Activated T-cell treated with anti-CD3 and anti-CD28 coated beads, Interleukin-2, amount 50 U/mL, for 24 hours (primary cell): ENCODE measurements at places on chromosomes 13 and 19.
A peak's percentile ranks its signal among the peaks of the same experiment; 100 is the strongest.

DNA sequence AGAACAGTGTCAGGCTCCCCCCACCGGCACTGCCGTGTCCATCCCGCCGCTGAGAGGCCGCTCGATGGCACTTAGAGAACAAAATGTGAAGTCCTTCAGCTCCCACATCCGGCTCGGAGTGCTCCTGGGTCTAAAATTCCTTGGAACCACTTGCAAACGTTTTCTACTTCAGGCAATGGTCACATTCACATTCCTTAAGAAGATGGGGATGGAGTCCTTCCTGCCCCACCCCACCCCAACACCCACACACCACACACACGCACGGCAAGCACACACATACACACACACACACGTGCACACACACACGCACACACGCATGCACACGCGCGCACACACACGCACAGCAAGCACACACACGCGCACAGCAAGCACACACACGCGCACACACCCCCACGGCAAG is 83.4 kb downstream of the SOX1 start:
- DNase-seq = no peak
- no peak overlapping the region for H3K4me3 ChIP-seq
- no peaks in the 10 kb centered on the region for H3K4me1 ChIP-seq
- H3K27me3 ChIP-seq = peaks cover 17% of the 10 kb centered on the region
- no peak overlapping the region for H3K27ac ChIP-seq

DNA sequence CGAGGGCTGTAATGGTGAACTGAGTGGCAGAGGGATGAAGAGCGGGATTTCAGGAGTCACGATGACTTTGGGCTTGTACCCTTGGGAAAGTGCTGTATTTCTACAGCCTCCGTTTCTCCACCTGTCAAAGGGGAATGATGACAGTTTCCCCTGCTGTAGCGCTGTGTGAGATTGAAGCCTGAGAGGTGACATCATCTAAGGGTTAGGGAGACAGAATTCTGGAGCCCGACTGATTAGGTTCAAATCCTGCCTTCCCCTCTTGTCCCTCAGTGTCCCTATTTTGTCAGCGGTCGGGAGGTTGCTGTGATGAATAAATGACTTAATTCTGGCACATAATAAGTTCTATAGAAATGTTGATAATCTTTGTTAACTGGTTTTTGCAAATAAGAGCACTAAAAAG is 693 bp downstream of the MRPL4 start:
- H3K4me1 ChIP-seq = peaks cover 32% of the 10 kb centered on the region
- H3K27me3 ChIP-seq = no peaks in the 10 kb centered on the region
- peak overlapping the region; percentile 99 for H3K27ac ChIP-seq
- DNase-seq = no peak
- peaks cover 59% of the 10 kb centered on the region for H3K36me3 ChIP-seq
- peak overlapping the region; percentile 96 for H3K4me3 ChIP-seq

DNA sequence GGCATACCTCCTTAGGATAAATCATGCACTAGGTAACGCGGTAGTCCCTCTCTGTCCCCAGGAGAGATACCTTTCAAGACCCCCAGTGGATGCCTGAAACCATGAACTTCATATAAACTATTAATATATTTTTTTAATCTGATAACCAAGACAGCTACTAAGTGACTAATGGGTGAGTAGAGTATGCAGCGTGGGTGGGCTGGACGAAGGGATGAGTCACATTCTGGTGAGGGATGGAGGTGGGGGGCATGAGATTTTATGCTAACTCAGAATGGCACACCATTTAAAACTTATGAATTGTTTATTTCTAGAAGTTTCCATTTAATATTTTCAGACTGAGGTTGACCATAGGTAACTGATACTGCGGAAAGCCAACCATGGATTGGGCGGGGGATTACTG is 46.2 kb downstream of the CDK8 start:
- no peak overlapping the region for H3K4me3 ChIP-seq
- H3K36me3 ChIP-seq = peaks cover 12% of the 10 kb centered on the region
- no peak overlapping the region for H3K27ac ChIP-seq
- no peaks in the 10 kb centered on the region for H3K27me3 ChIP-seq
- no peak for DNase-seq
- peaks cover 62% of the 10 kb centered on the region for H3K4me1 ChIP-seq

DNA sequence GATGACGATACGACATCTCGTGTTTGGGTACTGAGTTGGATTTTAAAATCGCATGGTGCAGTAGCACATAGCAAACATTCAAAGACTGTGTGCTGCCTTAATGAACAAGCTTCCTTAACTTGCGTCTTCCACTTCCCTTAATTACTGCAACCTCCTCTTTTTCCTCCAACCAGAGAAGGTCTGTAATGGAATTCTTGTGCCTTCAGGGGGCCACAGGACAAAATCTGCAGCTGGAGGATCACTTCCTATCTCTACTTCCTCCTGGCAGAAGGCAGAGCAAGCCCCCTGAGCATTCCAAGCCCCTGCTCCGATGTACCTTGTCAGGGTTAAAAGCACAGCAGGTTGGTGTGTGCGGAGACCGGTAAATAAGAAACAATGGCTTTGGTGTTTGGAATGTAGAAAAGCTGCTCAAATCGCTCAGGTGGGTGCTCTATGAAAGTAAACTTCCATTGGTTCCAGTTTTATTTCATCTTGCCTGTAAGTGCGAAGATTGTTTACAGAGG is 151.3 kb upstream of the UQCRFS1 start:
- no peak overlapping the region for H3K27ac ChIP-seq
- H3K4me1 ChIP-seq = no peaks in the 10 kb centered on the region
- H3K36me3 ChIP-seq = no peaks in the 10 kb centered on the region
- H3K4me3 ChIP-seq = no peak overlapping the region
- peaks cover 22% of the 10 kb centered on the region for H3K27me3 ChIP-seq

DNA sequence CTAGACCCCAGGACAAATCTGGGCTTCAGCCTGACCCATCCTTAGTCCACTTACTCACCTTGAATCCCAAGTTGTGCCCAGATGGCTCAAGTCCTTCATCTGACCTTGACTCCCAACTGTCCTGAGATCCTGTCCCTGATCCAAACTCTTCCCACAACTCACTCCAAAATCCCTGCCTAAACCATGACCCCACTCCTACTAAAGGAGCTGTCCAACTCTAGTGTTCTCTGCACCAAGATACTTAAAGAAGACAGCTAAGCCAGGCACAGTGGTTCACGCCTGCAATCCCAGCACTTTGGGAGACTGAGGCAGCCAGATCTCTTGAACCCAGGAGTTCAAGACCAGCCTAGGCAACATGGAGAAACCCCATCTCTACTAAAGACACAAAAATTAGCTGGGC is 8.5 kb downstream of the POU2F2 start:
- H3K36me3 ChIP-seq = peaks cover 55% of the 10 kb centered on the region
- H3K27ac ChIP-seq = peak overlapping the region; percentile 99
- H3K4me3 ChIP-seq = peak overlapping the region; percentile 85
- DNase-seq = no peak
- peaks cover 79% of the 10 kb centered on the region for H3K4me1 ChIP-seq

- H3K27me3 ChIP-seq = peaks cover 3% of the 10 kb centered on the region
- no peak overlapping the region for H3K4me3 ChIP-seq
- H3K36me3 ChIP-seq = no peaks in the 10 kb centered on the region
- H3K27ac ChIP-seq = no peak overlapping the region
- peak; percentile 36 for DNase-seq
Observed at GRCh38 chr19:55526216-55527196, 10.4 kb downstream of the SBK2 start.

DNA sequence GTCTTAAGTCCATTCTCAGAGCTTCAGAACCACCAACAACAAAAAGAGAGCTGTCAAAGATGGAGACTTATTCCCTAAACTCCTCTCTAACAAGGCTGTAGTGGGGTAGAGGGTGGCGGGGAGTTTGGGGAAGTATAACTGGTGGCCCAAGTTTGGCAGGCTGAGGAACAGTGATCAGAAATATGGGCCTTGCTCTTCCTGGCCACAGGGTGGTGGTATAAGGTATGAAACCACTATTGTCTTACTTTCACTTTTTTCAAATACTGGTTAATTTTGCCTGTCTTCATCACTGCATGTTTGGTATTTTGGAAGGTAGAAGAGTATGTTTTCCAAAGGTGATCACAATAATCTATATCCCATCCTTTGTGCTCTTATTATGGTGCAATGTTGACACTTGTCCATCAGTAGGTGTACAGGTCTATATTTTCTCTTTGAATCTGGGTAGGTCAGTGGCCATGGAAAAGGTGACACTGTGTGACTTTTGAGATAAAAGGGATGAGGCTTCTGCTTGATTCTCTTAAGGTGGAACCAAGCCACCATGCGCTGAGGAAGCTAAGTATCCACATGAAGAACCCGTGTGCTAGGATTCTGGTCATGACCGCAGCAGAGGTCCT is 23.2 kb upstream of the GPC5 start:
- no peak for DNase-seq
- no peaks in the 10 kb centered on the region for H3K36me3 ChIP-seq
- no peak overlapping the region for H3K27ac ChIP-seq

DNA sequence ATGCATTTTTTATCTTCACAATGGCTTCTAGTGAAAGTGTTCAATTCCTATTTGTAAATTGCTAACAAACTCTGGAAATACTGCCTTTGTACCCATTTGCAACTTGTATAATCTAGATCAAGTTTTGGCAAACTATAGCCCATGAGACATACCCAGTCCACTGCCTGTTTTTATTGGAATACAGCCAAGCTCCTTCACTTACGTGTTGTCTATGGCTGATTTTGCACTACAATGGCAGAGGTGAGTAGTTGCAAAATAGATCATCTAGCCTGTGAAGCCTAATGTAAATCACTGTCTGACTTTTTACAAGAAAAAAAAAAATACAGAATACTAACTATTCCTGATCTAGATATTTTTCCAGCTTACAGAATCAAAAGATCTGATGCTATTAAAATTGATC is 37.1 kb downstream of the DZIP1 start:
- H3K27me3 ChIP-seq = peaks cover 14% of the 10 kb centered on the region
- no peaks in the 10 kb centered on the region for H3K4me1 ChIP-seq
- no peak overlapping the region for H3K27ac ChIP-seq
- no peak for DNase-seq
- no peaks in the 10 kb centered on the region for H3K36me3 ChIP-seq

DNA sequence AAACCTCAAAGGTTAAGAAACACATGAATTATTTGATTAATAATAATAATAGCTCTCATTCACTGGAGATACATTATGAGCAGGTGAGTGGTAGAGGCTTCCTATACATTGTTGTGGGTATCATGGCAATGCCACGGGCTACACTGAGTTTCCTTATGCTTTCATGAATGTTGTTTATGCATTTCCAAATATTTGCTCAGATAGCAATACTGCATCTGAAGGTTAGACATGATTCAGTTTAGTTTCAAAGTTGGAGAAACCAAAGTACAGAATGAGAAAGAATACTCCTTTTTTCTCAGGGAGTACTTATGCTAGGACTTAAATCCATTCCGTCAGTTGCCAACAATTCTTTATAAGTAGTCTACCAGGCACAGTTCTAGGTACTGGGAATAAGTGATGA is 108.5 kb downstream of the FRY start:
- H3K4me1 ChIP-seq = no peaks in the 10 kb centered on the region
- no peak for DNase-seq
- no peak overlapping the region for H3K27ac ChIP-seq
- H3K27me3 ChIP-seq = no peaks in the 10 kb centered on the region

- peak overlapping the region; percentile 56 for H3K4me3 ChIP-seq
- peaks cover 36% of the 10 kb centered on the region for H3K36me3 ChIP-seq
- no peak overlapping the region for H3K27ac ChIP-seq
- no peaks in the 10 kb centered on the region for H3K27me3 ChIP-seq
- H3K4me1 ChIP-seq = peaks cover 9% of the 10 kb centered on the region
- DNase-seq = peak; percentile 68
Observed at GRCh38 chr19:12872941-12873890, 8.0 kb downstream of the DNASE2 start.

GRCh38 chr13:33260168-33261098 is 25.1 kb downstream of the STARD13 start:
- no peaks in the 10 kb centered on the region for H3K4me1 ChIP-seq
- H3K36me3 ChIP-seq = no peaks in the 10 kb centered on the region
- no peak overlapping the region for H3K27ac ChIP-seq
- H3K27me3 ChIP-seq = peaks cover 8% of the 10 kb centered on the region
- no peak overlapping the region for H3K4me3 ChIP-seq
- no peak for DNase-seq

GRCh38 chr13:100100115-100100879 is 11.4 kb downstream of the PCCA start:
- H3K27me3 ChIP-seq = no peaks in the 10 kb centered on the region
- no peak overlapping the region for H3K4me3 ChIP-seq
- H3K4me1 ChIP-seq = peaks cover 14% of the 10 kb centered on the region
- H3K27ac ChIP-seq = no peak overlapping the region

DNA sequence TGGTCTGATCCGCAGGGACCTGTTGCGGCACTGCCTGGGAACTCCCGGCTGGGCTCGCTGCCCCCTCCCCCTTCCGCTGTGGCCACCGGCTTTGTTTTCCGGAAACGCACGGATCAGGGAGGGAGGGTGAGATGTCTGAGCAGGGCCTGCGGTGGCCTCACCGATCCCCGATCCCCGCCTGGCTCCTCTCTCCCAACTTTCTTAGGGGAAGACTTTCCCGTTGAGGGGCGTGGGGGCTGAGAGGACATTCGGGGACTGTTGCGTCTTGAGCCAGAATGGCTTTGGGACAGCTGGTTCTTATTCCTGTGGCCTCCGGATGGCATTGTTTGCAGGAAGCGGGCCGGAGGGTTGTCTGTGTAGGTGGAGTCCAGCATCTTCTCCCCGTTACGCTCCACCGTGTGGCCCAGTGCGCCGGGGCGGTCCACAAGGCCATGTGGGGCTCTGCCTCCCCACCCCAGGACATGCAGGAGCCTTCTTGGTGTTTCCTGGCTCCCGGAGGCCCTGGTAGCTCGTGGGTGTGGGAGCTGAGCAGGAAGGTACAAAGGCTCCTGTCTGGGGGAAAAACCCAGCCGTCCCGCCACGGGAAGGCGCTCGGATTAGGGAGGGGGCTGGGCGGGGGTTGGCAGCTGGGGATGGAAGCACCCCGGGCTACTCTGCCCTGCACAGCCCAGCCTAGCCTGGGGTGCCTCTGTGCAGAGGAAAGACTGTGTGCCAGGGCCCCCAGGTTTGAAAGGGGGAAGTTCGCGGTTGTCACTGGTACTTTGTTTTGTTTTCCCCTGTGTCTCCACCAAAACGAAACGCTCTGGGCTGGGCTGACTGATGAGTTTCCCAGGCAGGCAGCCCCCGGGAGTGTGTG is 1.3 kb downstream of the CSNK1G2 start:
- no peaks in the 10 kb centered on the region for H3K27me3 ChIP-seq
- H3K4me3 ChIP-seq = peak overlapping the region; percentile 94
- H3K36me3 ChIP-seq = peaks cover 17% of the 10 kb centered on the region
- H3K4me1 ChIP-seq = peaks cover 42% of the 10 kb centered on the region
- H3K27ac ChIP-seq = peak overlapping the region; percentile 91

- peak overlapping the region; percentile 76 for H3K27ac ChIP-seq
- no peak for DNase-seq
- H3K36me3 ChIP-seq = peaks cover 73% of the 10 kb centered on the region
- peaks cover 61% of the 10 kb centered on the region for H3K4me1 ChIP-seq
Observed at GRCh38 chr13:45398877-45399276, 19.3 kb downstream of the SLC25A30 start.

- H3K27ac ChIP-seq = no peak overlapping the region
- no peak overlapping the region for H3K4me3 ChIP-seq
- DNase-seq = no peak
Observed at GRCh38 chr19:33194532-33194885, 379 bp downstream of the LRP3 start.
